ENCODE measurements at places on chromosomes 12 and 14.

GRCh38 chr14:54920052-54920451 lies 17.4 kb upstream of the GCH1 start:
- DNase-seq: no peak

DNA sequence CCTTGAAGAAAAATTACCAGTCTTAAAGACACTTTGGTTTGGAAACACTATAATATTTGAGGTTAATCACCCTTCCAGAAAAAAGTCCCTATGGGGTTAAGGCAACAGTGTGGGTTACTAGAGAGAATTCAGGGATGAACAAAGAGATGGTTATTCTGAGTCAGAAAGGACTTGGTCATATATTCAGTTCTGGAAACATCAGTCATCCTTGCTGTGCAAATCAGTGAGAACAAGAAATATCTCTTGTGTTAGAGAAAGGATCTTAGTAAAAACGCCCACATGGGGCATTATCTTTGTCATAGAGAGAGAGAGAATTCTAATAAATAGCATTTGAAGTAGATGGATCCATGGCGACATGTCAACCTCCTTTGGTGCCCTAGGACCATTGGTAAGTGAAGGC lies 59.4 kb upstream of the E2F7 start:
- DNase-seq: no peak

GRCh38 chr12:132475304-132476037 lies 14.5 kb upstream of the FBRSL1 start:
- DNase-seq: peak; percentile 44

DNA sequence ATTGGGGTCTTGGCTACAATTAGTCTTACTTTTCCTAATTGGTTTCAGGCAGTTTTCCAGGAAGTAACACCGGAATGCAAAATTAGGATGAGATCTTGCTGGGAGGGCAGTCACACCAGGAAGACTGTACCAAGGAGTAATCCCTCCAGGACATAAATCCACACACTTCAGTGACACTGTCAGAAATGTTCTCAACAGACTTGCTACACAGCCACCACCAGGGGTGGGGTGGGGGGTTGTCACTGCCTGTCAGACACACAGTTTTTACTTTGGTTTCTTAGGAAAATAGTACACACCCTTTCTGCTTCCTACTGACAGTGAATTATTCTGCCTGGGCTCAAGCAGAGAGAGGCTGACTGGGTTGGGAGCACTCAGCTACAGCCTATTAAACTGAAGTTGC lies 102.9 kb upstream of the CCDC196 start:
- DNase-seq: no peak

- no peak for DNase-seq
Observed at GRCh38 chr14:104226421-104227383, 88.3 kb downstream of the KIF26A start.

- no peak for DNase-seq
Observed at GRCh38 chr14:98364961-98365360, 907.0 kb downstream of the BCL11B start.

DNA sequence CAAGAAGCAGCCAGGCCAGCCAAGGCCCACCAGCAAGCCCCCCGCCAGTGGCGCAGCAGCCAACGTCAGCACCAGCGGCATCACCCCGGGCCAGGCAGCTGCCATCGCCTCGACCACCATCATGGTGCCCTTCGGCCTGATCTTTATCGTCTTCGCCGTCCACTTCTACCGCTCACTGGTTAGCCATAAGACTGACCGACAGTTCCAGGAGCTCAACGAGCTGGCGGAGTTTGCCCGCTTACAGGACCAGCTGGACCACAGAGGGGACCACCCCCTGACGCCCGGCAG lies 15.0 kb downstream of the ORAI1 start:
- no peak for DNase-seq

DNA sequence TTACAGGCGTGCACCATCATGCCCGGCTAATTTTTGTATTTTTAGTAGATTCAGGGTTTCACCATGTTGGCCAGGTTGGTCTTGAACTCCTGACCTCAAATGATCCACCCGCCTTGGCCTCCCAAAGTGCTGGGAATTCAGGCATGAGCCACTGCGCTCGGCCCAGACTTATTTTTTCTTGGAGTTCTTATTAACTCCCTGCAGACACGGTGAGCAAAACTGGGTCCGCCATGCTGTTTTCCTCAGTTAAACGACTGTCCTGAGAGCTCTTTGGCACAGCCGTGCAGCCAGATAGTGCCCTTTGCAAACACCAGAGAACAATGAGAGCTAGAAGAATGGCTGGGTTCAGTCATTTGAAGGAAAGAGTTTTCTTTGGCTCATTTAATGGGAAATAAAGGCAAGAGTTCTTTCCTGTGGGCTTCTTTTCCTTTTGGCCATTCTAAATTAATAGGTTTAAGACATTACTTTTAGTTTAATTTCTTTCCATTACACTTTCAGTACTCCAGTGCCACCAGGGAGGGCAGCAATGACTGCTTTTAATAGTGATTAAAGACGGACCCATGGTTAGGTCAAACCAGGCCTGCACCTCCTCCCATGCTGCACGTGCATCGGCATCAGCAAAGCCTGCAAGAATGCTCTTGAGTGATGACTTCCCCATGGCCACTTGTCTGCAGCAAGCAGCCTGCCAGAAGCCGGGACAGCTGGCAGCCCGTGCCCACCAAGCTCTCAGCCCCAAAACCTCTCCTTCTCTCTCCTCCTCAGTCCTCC lies 60.7 kb downstream of the VCPKMT start:
- DNase-seq: no peak

- no peak for DNase-seq
Observed at GRCh38 chr12:70822412-70822811, 98.1 kb downstream of the PTPRR start.

GRCh38 chr12:114025935-114026334 lies 59.8 kb upstream of the RBM19 start:
- no peak for DNase-seq

DNA sequence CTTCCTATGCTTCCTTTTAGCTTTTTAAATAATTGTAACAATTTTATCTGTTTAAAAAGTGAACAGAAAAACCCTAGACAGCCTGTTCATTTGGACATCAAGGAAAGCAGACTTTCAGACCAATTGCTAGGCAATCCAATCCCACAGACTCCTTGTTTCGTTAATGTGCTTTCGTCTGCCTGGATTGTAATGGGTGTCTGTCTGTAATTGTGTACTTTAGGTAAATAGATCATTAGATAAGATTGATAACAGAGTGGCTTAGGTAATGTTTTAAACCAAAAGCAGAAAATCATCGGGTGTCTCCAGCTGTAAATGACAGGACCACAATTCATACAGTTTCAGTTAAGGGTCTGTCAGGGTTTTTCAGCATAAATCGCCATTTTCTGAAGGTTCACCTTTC lies 19.6 kb downstream of the CCDC60 start:
- no peak for DNase-seq

DNA sequence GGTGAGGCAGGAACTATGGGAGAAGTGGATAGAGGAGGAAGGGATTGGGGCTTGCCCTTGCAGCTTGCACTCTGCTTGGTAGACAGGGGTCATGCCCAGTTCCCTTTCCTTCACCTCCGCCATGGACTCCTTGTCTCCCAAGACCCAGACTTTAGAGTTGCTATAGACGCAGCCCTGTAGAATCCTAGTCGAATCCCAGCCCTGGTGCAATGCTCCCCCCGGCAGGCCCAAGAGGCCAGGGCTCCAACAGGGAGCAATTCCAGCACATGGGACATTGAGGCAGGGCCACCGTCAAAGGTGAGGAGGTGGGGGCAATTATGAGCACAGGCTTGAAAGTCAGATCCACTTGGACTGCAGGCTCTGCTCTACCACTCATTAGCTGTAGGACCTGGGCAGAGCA lies 29.5 kb upstream of the BCDIN3D start:
- no peak for DNase-seq

GRCh38 chr14:46306267-46306666 lies 345.3 kb downstream of the RPL10L start:
- DNase-seq: no peak

DNA sequence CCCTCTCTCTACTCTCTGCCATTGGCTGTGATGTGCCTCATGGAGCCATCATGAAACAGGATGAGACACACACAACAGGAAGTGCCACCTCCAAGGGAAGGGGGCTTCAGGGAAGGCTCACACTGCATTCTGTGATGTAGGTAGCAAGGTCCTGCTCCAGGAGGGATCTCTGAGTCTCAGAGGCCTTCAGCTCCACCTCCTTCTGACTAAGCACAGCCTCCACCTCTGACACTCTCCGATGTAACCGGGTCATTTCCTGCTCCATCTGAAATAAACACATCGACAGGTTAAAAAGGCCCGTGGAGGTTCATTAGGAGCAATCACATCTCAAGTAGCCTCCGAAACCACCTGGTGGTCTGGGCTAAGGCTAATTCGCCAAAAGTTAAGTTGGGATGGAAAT lies 93.3 kb downstream of the CIT start:
- no peak for DNase-seq

DNA sequence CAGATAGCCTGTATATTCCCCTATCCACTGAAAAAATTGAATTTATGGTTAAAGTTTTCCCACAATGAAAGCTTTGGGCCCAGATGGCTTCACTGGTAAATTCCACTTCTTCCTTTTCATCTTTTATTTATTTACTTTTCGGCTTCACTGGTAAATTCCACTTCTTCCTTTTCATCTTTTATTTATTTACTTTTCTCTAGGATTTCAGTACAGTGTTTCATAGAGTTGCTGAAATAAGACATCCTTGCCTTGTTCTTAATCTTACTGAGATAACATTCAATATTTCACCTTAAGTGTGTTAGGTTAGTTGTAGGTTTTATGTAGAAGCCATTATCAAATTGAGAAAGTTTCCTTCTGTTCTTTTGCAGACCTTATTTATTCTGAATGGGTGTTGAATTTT lies 18.9 kb upstream of the KLRG1 start:
- no peak for DNase-seq

DNA sequence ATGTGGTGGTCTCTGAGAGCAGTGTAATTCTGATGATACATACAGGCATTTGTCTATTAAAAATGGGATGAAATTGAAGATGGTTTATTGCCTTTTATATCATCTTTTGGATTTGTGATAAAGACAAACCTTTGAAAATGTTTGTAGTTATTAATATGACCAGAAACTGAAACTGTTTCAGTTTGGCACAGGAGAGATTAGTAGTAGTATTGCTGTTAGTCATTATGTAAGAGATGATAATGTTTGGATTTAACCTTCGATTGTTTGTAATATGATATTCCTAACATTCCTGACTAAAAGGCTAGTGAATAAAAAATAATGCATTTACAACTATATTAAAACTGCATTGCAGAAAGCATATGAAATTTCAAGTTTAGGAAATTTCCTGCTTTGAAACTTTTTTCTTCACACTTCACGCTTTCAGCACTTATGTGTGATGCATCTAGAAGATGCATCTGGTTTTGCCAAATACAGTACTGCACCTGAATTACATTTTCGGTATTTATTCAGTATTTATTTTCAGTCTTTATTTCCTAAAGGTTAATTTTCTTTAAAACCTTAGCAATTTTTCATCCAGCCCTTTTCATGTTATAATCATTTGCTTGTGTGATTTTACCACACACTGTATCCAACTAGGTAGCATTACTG lies 25.5 kb downstream of the ADIPOR2 start:
- DNase-seq: no peak

- DNase-seq: no peak
Observed at GRCh38 chr12:52506858-52507715, 13.1 kb downstream of the KRT5 start.

DNA sequence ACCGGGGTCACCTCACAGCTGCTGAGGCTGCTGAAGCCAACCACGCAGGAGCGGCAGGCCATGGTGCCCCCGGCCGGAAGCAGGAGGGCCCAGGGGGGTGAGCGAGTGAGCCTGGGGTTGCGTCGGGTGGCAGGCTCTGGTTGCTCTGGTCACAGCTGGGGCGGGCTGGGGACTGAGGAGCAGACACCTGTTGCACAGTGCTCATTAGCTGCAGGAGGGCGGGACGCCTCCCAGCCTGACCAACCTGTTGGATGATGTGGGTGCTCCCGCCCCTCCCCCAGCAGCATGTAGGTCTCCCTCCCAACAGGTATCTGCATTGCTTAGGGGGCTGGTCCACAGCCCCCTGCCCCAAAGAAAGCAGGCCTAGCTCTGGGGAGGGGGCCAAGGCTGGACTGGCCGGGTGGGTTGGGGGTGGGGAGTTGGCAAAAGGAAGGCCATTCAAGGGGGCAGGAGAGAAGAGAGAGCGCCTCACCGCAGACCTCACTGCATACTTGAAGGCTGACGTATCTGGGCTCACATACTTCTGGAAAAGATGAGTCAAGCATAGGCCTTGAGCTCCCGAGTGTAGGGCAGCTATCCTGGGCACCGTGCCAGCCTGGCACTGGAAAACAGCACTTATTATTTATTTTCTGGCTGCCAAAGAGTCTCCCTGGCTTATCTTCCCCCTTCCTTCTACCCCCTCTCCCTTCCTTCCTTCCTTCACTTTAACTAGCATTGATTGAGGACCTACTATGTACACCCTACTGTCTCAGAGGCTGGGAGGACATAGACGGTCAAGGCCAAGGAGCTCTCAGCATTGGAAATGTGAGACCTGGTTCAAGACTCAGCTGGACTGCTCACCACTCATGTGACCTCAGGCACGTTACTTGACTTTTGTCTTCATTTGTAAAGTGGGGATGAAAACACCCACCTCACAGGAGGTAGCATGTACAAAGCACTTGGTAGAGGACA lies at the start of gene KRT80:
TSS of gene KRT80 (minus strand) at position 174 of the 951 bp plus-strand sequence. CDS start at position 62, 112 bp downstream.
- no peak for DNase-seq

DNA sequence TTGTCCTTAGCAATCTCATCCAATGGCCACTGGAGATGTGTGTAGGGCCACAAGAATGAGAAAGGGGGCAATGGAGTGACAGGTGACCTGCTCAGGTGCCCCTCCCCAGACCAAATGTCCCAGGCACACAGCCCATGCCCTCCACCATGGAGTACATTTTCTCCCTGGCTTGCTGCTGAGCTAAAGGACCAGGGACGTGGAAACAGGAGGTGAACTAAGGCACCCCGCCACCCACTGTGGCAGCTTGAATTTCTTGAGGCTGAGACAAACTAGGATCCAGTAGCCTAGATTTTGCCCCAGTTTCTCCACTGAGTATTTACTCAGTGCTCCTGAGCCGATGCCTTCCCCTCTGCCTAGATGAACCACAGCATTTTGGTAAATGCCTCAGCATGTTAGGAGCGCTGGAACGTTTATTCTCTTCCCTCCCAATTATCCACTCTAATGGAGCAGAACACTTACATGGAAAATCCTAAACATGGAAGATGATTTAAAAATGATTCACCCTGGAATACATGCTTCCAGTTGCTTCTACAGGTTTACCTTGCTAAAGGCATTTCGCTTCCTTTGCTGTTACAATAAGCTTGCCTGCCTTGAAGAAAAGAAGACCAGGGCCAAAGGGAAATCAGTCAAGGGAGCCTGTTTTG lies 198.0 kb downstream of the ZFP36L1 start:
- DNase-seq: no peak

- DNase-seq: no peak
Observed at GRCh38 chr12:105832021-105832420, 306.7 kb downstream of the NUAK1 start.

GRCh38 chr14:104694991-104695659 lies 5.7 kb downstream of the INF2 start:
- no peak for DNase-seq
